ENCODE measurements at places on chromosomes 6 and 20.

GRCh38 chr6:15936503-15936902 is 192.4 kb upstream of the MYLIP start:
- no peak for DNase-seq

DNA sequence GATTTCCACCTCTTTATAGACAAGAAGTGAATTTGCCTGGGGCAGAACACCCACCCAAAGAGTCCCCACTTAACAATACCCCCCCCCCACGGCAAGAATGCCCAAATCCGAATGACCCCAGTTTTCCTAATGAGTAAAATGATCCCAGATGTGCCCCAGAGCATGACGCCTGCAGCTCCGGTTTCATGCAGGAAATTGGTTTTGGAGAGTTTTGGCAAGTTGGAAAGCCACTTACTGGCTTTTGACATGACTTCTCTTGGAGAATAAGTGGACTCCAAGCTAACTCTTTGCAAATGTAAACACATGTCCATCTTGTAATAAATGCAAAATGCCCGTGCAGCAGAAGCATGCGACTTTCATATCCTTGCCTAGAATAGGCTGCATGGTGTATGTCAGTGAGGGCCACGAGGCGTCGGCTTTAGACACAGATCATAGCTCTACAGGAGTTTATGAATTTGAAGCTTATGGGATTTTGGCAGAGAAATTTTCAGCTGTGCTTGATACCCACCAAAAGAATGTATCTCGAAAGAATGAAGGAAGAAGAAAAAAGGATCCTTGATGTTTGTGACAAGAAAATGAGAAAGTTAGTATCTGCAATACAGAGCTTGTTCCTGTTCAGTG is 24.2 kb downstream of the EDN3 start:
- no peak for DNase-seq

GRCh38 chr20:24662752-24663365 is 193.4 kb downstream of the SYNDIG1 start:
- no peak for DNase-seq

- DNase-seq = no peak
These were observed 158.8 kb downstream of the CDK19 start for GRCh38 chr6:110656492-110656891.

GRCh38 chr6:33895296-33895695 is 91.5 kb upstream of the MLN start:
- DNase-seq = no peak
